GM13976 (cell line): ENCODE measurements at places on chromosomes 7 and 10.

GRCh38 chr10:17841050-17841449 is 31.9 kb downstream of the MRC1 start:
- no peak for DNase-seq

GRCh38 chr7:124351950-124352349 is 319.1 kb upstream of the TMEM229A start:
- DNase-seq, result no peak

DNA sequence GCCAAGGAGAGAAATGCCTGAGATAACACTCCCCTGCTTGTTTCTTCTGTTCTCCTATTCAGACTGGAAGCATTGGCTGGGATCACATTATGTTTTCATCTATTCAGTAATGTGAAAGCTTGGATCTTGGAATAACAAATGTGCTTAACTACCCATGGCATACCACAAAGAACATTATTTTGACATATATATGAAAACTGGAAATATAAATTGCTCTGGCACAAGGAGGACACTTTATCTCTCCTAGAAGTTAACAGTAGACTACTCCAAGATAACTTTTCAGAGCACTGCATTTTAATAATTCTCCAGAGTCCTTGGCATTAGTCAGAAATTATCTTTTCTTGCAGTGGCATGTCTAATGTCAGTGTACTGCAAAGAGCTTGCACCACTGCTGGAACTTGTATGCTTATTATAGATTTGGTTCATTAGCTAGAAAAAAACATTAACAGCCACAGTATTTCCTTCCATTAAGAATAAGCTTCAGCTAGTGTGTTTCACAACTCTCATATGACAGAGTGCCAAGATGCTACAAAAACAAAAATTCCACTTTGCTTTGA is 169.3 kb upstream of the LRRN3 start:
- no peak for DNase-seq

DNA sequence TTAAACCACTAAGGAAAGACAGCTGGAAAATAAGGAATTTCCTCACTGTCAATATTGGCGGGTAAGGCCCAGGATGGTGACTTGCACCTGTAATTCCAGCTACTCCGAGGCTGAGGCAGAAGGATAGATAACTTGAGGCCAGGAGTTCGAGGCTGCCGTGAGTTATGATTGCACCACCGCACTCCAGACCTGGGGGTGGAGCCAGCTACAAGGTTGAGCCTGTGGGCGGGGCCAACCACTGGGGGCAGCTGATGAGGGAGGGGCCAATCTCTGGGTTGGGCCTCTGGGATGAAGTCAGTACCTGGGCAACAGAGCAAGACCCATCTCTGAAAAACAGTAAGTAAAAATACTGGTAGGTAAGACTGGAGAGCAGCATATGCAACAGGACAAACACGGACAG is 80.1 kb upstream of the ADO start:
- DNase-seq, result no peak

GRCh38 chr7:72217151-72217550 is 195.0 kb downstream of the CALN1 start:
- no peak for DNase-seq

GRCh38 chr10:132145002-132145401 is 41.7 kb upstream of the DPYSL4 start:
- DNase-seq, result no peak
